ENCODE measurements at places on chromosomes 12 and 14.

GRCh38 chr14:66010695-66011094 is 475.5 kb upstream of the CCDC196 start:
- no peaks in the 10 kb centered on the region for H3K27me3 ChIP-seq
- H3K36me3 ChIP-seq: no peaks in the 10 kb centered on the region
- H3K4me1 ChIP-seq: no peaks in the 10 kb centered on the region
- H3K4me3 ChIP-seq: no peak overlapping the region

- DNase-seq: no peak
- H3K36me3 ChIP-seq: no peaks in the 10 kb centered on the region
- H3K4me1 ChIP-seq: no peaks in the 10 kb centered on the region
- H3K27me3 ChIP-seq: no peaks in the 10 kb centered on the region
- H3K27ac ChIP-seq: no peak overlapping the region
These were observed 323.9 kb downstream of the LRIG3 start for GRCh38 chr12:58596381-58596780.

DNA sequence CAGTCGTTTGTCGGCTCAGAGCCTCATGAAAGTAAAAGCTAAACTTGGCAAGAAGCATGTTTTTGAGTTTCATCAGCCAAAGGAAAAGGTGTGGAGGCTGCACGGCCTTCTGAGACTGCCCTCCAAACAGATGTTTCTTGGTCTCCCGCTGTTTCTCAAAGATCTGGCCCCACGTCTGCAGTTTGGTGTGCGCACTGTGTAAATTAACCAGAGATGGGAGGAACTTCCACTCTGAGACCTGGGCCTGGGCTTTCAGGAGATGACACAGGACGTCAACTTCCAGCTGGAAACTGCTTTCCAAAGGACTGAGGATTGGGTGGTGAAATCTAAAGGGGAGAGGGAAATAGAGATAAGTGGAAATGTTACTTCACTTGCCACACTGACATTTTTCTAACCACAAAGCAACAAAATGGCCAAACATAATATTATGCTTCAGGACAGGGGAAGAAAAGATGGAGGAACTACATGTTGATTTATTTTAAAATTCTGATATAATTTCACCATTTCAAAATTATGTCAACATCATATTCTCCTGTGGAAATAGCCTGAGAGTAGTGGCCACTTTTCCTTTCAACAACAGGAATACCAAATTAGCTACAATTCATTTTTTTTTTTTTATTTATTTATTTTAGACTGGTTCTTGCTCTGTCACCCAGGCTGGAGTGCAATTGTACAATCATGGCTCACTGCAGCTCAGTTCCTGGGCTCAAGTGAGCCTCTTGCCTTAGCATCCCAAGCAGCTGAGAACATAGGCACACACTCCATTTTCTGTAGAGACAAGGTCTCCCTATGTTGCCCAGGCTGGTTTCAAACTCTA is 27.6 kb downstream of the KICS2 start:
- no peaks in the 10 kb centered on the region for H3K27me3 ChIP-seq
- H3K27ac ChIP-seq: no peak overlapping the region
- no peak for DNase-seq

DNA sequence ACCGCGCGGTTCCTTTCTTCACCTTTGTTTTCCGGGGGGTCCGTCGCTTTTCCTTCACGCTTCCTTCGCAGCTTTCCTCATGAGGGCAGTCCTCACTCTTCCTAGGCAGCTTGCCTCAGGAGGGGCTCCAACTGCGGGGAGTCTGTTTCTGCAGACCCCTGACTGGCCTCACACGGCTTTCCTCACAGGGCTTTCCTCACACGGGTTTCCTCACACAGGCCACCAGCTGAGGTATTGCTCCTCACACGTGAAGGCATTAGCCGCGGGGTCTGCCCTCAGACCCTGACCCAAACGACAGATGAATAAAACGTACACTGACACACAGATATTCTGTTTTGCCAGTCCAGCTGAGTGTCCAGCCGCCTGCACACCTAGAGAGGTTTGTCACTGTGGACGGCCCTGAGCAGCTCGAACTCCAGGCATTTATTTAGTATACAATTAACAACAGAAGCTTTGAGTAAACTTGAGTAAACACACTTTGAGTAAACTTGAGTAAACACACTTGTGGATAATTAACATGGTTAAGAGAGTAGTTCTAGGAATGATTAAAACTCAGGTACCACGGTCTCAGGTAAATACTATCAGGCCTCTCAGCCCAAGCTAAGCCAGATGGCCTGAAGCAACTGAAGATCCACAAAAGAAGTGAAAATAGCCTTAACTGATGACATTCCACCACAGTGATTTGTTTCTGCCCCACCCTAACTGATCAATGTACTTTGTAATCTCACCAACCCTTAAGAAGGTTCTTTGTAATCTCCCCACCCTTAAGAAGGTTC is 16.1 kb upstream of the LYZ start:
- no peak for DNase-seq
- no peaks in the 10 kb centered on the region for H3K27me3 ChIP-seq
- H3K36me3 ChIP-seq: no peaks in the 10 kb centered on the region
- H3K27ac ChIP-seq: peak overlapping the region; percentile 72
- H3K4me1 ChIP-seq: peaks cover 60% of the 10 kb centered on the region
- H3K4me3 ChIP-seq: no peak overlapping the region

DNA sequence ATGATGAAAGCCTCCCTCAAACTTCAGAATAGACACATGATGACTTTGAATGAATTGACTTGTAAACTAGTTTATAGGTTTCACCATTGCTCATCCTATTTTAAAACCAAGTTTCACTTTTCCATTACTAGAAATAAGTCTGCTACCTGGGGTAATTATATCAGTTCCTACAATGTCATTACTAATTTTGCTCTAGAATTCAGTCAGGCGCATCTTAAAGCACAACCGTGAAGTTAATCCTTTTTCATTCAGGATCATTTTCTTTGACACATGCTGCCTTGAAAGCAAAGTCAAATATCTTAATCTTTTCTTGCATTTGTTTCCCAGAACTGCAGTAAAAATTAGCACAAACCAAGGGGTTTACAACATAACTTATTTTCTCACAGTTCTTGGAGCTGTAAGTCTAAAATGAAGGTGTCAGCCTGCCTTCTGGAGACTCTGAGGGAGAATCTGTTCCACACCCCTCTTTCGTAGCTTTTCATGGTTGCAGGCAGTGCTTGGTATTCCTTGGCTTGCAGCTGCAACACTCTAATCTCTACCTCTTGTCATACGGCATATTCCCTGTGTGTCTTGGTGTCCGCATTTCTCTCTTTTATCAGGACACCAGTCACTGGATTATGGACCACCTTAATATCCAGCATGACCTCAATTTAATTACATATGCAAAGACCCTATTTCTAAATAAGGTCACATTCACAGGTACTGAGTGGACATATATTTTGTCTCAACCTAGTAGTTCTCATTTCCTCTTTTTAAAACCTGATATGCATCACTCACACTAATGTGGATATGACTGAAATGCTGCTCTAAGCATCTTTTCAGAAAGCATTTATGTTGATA is 114.3 kb upstream of the PDZRN4 start:
- H3K4me3 ChIP-seq: no peak overlapping the region
- H3K27me3 ChIP-seq: no peaks in the 10 kb centered on the region
- DNase-seq: no peak
- no peaks in the 10 kb centered on the region for H3K36me3 ChIP-seq

GRCh38 chr12:124386059-124386458 is 91.2 kb downstream of the RFLNA start:
- peaks cover 13% of the 10 kb centered on the region for H3K4me1 ChIP-seq
- peaks cover 22% of the 10 kb centered on the region for H3K36me3 ChIP-seq
- no peaks in the 10 kb centered on the region for H3K27me3 ChIP-seq
- H3K27ac ChIP-seq: no peak overlapping the region
- DNase-seq: no peak

DNA sequence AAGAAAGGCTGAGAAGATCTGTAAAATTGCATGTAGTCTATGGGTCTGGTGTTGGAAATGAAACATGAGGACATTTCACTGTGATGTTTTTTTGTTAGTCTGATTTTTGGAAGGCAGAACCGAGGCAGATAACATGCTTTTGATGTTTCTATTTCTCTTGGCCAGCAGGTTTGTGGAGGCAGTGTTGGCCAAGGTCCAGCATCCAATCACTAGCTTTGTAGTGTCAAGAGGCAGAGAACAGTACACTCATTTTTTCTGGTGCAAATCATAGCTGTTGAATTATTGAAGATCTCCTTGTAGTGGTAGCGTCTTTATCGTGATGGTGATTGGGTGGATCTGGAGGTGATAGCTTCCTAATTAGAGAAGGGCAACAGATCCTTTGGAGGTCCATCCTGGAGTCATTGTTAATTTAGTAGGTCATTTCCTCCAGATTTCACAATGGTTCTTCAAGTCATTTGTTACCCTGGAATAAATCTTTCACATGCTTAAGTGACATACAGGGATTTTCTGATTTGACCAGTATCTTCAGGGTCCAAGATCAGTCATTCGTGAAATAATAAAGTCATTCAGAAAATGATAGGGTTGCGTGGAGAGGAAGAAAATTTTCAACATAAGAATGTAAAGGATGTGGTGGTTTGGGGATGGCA is 252.4 kb upstream of the CPNE8 start:
- H3K27me3 ChIP-seq: no peaks in the 10 kb centered on the region
- DNase-seq: no peak
- H3K27ac ChIP-seq: no peak overlapping the region
- no peak overlapping the region for H3K4me3 ChIP-seq

- H3K36me3 ChIP-seq: peaks cover 16% of the 10 kb centered on the region
- H3K27me3 ChIP-seq: no peaks in the 10 kb centered on the region
- no peak for DNase-seq
- H3K4me1 ChIP-seq: no peaks in the 10 kb centered on the region
- H3K27ac ChIP-seq: no peak overlapping the region
These were observed 25.9 kb downstream of the SSH1 start for GRCh38 chr12:108831309-108831991.

DNA sequence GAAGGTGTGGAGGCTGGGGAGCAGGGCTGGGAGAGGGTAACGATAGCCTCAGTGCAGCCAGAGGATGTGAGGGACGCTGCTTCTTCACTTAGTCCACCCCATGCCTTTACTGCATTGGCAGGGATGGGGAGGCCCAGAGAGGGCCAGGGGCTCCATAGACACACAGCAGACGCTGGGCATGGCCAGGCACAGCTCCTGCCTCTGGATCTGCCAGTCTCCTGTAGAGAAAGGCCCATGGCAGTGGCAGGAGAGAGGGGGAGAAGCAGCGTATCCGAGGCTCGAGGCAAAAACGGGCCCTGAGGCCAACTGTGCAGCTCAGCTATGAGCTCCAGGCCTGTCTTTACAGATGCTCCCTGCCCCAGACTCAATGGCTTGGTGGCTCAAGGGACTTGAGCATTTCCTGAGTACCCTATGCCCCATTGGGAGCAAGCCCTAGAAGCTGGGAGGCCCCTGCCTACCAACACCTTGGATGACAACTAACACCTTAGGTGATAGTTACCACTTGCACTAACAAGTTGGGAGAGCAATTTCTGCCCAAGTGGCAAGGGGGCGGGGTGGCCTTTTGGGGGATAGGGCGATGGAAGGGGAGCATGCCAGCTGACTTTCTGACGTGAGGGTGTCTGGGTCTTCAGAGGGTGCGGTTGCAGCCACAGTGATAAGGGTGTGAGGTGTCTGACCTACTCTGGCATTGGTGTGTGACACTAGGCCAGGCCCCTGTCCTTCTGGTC is 5.0 kb upstream of the LBHD2 start:
- H3K4me1 ChIP-seq: peaks cover 13% of the 10 kb centered on the region
- H3K27me3 ChIP-seq: no peaks in the 10 kb centered on the region
- H3K36me3 ChIP-seq: no peaks in the 10 kb centered on the region

- peaks cover 5% of the 10 kb centered on the region for H3K36me3 ChIP-seq
- no peak overlapping the region for H3K27ac ChIP-seq
- H3K27me3 ChIP-seq: no peaks in the 10 kb centered on the region
- peaks cover 13% of the 10 kb centered on the region for H3K4me1 ChIP-seq
These were observed 13.7 kb upstream of the TCTN2 start for GRCh38 chr12:123657211-123657610.

DNA sequence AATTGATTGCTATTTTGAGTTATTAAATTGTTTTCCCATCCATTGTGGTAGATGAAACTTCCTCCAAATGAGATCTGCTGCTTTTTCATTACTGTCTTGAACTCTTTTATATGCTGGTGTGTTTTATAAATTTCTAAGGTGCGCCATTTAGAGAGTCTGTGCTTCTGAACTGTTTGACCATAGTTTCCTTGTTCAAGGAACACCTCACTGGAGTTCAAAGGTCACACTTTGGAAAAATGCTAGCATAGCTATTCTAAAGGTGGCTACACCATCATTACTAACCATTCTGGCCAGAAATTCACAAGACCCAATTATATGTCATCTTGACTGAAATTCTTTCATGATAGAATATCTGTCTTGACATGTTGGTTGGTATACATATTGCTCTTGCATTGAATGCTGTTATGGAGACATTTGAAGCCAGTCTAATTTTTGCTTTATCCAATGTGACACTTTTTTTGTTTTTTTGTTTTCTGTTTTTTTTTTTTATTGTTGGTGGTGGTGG is 269.5 kb downstream of the PAWR start:
- no peak overlapping the region for H3K4me3 ChIP-seq
- H3K27me3 ChIP-seq: no peaks in the 10 kb centered on the region
- no peaks in the 10 kb centered on the region for H3K4me1 ChIP-seq
- no peak for DNase-seq

Data from CD4-positive, alpha-beta memory T cell (primary cell).